Stimulated activated CD4-positive, alpha-beta T cell treated with anti-CD3 and anti-CD28 coated beads, Interleukin-2, amount 100 ng/mL, for 24 hours (primary cell): ENCODE measurements at places on chromosomes 7 and 10.

- DNase-seq: no peak
These were observed 64.3 kb downstream of the AP3M1 start for GRCh38 chr10:74086317-74086716.

DNA sequence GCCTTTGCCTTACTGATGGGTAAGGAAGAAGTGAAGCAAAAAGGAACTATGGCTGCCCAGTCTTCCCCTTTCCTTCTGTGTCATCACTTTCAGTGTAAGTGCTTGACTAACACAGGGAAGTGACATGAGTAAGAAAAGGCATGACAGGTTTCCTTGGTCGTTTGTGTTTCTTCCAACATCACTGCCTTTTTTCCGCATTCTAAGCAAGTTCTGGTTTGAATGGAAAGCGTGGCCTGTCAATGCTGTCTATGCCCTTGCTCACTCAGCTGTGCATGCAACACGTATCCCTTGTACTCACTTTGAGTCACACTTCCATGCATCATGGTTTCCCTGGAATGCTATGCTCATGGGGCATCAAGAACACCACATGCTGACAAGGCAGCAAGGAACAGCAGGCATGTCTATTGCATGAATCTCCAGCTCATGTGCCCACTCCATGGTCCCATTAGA lies 111.8 kb downstream of the OAT start:
- no peak for DNase-seq

- no peak for DNase-seq
These were observed 30.9 kb downstream of the KCNMA1 start for GRCh38 chr10:77606751-77607150.

DNA sequence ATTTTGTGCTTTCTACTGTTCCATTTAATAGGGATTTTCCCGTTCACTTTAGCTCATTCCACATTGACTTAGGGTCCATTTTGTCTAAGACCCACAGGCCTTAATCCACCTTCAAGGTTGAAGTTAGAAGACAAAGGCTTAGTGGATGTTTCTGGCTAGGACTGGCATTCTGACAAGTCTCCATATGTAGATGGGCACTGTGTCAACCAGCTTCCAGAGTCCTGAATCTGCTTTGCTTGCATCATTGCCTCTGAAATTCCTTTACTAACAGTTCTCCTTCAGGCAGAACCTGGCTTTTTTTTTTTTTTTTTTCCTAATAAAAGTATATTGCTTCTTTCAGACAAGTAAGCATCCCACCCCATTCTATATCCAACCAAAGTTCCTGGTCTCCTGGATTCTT lies 69.6 kb upstream of the PDCD4 start:
- no peak for DNase-seq

- DNase-seq: peak; percentile 1
These were observed 118.2 kb downstream of the VIPR2 start for GRCh38 chr7:159026271-159027055.

GRCh38 chr10:69645296-69646184 lies 15.5 kb downstream of the FAM241B start:
- DNase-seq: no peak

DNA sequence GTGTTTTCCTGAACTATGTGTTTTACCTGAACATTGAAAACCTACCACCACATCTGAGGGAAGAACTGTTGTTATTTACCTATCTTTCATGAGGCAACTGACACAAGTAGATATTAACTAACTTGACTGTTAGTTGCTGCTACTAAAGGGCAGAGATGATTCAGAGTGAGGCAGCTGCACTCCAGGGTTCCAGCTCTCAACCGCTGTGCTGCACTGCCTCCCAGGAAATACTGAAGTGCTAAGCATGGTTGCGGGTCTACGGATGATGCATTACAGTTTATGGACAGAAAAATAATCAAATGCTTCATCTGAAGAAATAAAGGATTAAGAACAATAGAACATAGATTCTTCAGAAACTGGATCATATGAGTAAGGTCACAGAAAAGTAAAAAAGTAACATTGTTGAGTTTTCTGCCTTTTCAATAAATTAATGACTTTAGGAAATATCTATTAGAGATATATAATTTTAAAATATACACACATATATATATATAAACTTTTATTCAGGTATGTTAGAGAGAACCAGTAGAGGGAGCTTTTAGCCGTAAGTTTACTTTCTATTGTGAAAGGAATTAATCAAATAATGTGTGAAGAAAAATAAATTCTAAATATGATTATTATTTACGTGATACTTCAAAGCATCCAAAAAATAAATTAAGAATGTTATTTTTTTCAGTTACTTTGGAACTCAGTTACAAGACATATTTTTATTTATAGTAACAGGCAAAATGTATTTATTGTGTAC lies 620.0 kb downstream of the CNTNAP2 start:
- no peak for DNase-seq

DNA sequence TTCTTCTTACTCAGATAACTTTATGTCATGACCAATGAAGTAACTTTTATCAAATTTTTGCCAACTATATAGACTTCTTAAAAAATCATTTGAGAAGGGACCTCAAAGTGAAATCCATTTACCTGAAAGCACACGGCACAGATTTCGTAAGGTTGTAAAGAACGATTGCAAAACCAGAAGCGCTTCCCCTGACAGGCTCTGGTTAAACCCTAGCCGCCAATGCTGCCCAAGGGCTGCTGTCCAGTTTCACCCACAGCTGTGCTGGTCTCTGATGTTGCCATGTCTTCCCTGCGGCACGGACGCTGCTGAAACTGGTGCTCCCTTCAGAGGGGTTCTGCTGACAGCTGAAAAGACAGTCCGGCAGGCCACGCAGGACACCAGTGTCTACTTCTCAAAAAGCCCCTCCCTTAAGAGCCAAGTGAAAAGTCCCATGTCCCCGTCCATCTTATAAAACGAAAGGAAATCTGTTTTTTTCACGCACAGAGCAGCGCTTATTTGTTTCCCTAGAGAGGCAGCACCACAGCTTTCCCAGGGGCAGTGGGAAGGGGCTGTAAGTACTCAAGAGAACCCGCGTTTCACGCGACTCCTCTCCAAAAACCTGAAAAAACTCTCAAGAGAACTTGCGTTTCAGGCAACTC lies 32.5 kb downstream of the GNA12 start:
- no peak for DNase-seq

GRCh38 chr10:88042160-88043100 lies 179.0 kb downstream of the PTEN start:
- DNase-seq: no peak

- DNase-seq: no peak
These were observed at the start of gene NACAD for GRCh38 chr7:45088821-45089340. Gene NACAD, minus strand, starts transcription at chr7:45088969. Its CDS starts 75 bp downstream, at chr7:45088894.

GRCh38 chr10:109988212-109988596 lies 19.6 kb upstream of the ADD3 start:
- DNase-seq: no peak

DNA sequence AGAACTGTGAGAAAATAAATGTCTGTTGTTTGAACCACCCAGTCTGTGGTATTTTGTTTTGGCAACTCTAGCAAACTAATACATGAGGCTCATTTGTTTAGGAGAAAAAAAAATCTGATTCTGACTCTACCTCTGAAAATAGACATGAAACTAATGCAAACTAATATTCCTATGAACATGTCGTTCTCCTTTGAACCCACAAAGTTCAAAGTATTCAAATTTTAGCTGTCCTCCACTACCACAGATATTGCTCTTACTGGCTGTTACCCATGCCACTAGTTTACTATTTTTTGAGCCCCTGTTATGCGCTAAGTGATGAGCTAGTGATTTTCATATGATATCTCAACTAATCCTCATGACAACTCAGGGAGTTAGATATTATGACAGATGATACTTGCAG lies 58.8 kb upstream of the ZNF804B start:
- DNase-seq: no peak

DNA sequence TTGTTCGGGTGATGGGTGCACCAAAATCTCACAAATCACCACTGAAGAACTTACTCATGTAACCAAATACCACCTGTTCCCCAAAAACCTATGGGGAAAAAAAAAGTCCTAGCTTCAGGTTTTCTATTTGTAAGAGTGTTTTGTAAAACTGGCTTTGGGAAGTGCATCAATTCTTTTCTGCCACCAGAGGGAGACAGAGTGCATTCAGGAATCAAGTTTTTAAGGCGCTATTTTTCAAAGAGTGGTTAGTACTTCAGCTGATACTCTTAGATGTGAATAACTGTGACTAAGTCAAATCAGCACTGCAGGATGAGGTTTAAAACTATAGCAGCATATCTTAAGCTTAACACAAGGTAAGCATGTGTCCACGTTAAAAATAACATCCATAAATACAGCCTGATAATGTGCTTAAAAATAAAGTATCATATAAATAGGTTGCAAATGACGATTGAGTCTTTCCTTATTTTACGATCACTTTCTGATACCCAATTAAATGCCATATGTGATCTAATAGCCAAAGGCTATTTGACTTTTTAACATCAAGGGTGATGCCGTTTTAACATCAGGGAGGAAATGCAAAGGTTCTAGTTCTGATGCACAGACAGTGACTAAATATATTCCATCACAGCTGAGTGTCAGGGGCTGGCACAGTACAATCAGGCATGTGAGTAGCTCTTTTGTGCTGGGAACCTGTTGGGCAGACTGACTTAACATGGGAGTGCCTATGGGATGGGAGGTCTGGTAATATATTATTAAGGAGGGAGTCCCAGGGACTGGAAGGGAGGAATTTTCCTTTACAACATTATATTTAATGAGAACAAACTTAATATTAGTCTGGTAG lies 10.6 kb upstream of the LYZL2 start:
- DNase-seq: no peak

GRCh38 chr10:71809628-71810027 lies 36.3 kb upstream of the VSIR start:
- no peak for DNase-seq

DNA sequence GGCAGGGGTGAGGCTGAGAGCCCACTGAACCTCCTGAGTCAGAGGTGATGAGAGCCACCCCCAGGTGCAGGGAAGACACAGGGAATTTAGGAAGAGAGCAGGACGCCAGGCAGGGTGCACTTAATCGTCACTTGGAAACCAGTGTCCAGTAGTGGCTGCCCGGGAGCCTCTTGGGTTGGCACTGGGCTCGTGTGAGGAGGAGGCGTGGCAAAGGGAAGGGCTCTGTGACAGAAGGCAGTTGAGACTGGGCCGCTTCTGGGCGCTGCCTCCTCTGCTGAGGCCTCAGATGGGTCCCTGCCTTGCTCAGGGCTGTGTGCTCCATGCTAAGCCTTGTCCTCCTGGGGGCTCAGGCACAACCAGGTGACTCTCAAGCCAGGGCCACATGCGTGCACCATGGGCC lies 13.3 kb downstream of the RET start:
- DNase-seq: no peak

GRCh38 chr10:125054669-125055268 lies 105.6 kb downstream of the CTBP2 start:
- DNase-seq: no peak

DNA sequence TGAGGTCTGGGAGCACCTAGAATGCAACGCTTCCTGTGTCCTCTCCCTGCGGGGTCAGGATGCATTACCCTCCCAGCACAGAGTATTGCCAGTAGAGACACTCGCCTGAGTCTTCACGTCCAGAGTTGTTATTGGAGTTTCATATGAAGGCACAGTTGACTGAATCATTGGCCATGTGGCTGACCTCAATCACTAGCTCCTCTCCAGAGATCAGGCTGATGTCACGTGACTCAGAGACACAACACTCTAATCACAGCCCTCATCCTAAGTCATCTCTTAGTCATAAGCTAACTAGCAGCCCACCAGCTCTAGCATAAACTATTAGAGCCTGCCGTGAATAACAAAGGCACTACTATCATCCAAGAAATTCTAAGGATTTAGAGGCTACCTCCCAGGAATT lies 107.8 kb downstream of the HECW1 start:
- no peak for DNase-seq

GRCh38 chr7:48904975-48905374 lies 19.4 kb upstream of the CDC14C start:
- no peak for DNase-seq

- DNase-seq: no peak
These were observed 64.4 kb upstream of the CARD11 start for GRCh38 chr7:3107889-3108570.

- DNase-seq: no peak
These were observed 100.2 kb upstream of the SORCS1 start for GRCh38 chr10:107264742-107265141.

DNA sequence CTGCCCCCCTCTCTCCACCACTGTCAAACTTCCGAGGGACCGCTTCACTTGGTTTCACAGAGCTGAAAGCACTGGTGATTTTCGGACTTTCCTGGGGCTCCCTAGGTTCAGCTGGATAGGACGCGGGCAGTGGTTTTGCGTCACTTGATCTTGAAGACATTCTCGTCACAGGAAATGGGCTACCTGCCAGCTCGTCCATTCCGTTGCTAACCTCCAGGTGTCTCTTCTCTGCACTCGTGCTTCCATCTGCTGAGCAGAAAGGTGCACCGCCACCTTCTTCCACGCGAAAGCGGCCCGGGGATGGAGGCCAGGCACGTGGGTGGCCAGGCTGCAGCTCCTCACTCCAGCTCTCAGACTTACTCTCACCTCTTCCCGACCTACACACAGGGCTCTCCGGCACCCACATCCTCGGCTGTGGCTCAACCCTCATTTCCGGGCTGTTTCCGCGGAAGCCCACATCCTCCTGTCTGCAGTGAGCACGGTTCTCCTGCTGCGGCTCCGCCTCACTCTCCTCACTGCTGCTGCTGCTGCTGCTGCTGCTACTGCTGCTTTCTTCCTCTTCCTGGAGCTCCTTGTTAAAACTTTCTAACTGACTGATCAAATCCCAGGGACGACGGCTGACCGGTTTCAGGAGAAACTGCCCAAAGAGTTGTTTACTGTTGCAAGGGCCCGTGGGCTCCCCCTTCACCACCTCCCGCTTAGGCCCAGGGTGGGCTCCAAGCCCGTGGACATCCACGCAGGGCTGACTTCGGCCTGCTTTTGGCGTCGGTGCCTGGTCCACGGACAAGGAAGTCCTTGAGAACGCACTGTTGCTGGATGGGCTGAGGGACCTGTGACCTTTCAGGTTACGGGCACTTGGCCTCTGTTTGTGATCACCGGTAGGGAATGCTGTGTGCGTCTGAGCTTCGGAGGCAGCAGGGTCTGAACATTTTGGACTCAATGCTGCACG lies 32.1 kb downstream of the JCAD start:
- peak; percentile 80 for DNase-seq

- DNase-seq: no peak
These were observed 720.1 kb downstream of the TYW1 start for GRCh38 chr7:67716729-67717128.

DNA sequence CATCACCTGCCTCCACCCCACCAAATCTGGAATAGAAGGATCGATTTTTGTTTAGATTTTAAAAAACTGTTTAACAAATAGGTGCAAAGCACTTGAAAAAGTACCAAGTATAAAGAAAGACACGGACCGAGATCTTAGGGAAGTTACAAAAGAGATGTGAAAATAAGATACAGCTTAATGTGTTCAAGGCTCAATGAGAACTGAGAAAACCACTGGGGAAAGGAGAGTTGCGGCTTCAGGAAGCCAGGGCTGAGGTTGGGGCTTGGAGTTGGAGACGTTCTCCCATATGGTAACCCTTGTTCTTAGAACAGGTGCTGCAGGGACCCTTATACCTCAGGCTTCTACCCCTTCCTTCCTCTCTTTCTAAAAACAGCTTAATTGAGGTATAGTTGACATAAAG lies 140.2 kb downstream of the FANK1 start:
- no peak for DNase-seq
